RWPE1 (cell line): ENCODE measurements at places on chromosomes 4 and X.
A peak's percentile ranks its signal among the peaks of the same experiment; 100 is the strongest.

GRCh38 chrX:41553688-41554087, 106.5 kb downstream of the NYX start:
- no peak for DNase-seq

- no peak for DNase-seq
These were observed 2.6 kb downstream of the UVSSA start for GRCh38 chr4:1349359-1350168.

- DNase-seq: no peak
These were observed 80.4 kb upstream of the GPC4 start for GRCh38 chrX:133495464-133496391.

GRCh38 chrX:133985164-133985966, at the start of gene GPC3:
TSS of gene GPC3 (minus strand) at chrX:133985594.
- peak; percentile 30 for DNase-seq

DNA sequence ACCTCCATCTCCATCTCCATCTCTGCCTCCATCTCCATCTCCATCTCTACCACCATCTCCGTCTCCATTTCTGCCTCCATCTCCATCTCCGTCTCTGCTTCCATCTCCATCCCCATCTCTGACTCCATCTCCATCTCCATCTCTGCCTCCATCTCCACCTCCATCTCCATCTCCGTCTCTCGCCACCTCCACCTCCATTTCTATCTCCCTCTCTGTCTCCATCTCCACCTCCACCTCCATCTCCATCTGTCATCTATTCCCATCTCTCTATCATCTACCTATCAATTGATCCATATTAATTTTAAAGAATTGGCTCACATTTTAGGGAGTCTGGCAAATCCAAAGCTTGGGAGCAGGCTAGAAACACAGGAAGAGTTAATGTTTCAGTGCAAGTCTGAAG, 39.6 kb upstream of the CHRNA9 start:
- DNase-seq: no peak

DNA sequence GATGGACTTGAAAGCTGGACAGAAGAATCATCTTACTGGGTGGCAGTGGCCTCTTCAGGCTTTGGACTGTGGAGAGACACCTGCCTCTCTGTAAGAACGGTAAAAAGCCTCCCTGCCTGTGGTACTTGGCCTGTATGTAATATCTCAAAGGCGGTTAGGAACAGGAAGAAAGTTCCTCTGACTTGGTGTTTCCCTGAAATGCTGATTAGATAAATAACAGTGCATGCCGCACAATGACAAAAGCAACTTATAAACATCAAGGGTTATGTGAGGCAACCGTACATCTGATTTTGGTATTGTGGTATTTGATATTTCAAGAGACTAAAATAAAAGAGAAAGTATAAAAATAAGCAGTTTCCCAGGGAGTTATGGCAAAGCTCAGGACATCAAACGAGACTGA, 92.4 kb upstream of the SORBS2 start:
- no peak for DNase-seq

- DNase-seq: no peak
These were observed 32.0 kb upstream of the MTMR8 start for GRCh38 chrX:64427281-64427680.

DNA sequence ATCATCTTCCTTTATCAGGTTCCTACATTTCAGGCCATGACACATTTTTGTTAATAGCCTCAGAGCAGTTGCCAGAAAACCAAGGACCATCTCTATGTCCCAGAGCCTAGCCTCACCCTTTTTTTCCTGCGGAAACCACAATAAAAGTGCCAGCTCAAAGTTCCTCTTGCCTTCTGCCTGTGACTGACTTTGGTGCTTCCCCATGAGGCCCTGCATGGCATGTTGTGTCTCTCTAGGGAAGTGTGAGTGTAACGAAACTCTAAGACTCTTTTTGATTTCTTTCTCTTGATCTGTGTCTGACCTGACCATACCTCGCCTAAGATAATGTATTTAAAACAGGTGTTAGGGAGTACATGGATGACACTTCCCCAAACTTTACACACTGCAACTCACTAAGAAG, 642.3 kb upstream of the BOD1L1 start:
- no peak for DNase-seq

DNA sequence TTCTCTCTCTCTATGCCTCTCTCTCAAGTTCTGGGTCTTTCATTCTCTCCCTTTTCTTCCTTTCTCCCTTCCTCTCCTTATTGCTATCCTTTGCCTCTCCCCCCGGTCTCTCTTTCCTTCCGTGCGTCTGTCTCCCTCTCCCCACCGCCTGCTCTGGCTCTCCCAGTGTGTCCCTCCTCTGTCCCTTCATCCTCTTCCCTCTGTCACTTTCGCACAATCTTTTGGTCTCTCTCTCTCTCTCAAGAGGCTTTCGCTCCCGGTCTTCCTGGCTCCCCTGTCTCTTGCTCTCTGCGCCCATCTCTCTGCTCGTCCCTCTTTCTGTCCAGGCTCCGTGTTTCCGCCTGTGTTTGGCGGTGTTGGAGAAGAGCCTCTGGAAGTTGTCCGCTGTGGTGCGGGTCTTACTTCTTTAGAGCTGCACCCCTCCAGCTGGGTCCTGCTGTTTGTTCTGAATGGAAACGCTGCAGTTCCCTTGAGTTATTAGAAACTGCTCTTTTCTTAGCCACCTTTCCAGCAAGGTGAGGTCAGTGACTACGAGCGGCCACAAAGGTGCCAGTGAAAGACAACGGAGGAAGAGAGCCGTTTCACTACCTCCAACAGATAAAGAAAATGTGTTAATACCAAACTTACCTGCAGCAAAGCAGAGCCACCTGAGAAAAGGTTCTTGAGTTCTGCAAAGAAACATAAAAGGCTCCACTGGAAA, 1.1 kb downstream of the BMPR1B start:
- DNase-seq: no peak

- no peak for DNase-seq
These were observed 676.7 kb upstream of the TENM3 start for GRCh38 chr4:181566490-181566889.

DNA sequence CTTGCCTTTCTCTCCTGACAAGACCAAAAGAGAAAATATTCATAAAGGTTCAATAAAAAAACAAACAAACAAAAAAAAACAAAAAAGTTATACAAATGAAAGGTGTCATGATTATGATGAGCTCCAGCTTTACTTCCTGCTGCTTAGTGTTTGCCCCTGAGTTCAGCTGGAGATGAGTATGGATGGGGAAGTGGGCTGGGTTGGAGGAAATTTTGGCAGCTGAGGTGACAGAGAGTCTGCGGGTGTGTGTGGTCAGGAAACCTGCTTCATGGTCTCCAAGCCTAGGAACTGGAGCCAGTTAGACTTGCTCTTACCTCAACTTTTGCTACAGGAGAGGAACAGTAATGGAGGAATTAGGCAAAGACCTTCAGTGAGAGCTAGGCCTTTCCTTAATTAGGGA, 4.3 kb upstream of the CYSLTR1 start:
- DNase-seq: no peak

- no peak for DNase-seq
These were observed 48.5 kb downstream of the C4orf50 start for GRCh38 chr4:5969777-5970176.

- DNase-seq: no peak
These were observed 11.3 kb upstream of the DRP2 start for GRCh38 chrX:101208152-101208905.

DNA sequence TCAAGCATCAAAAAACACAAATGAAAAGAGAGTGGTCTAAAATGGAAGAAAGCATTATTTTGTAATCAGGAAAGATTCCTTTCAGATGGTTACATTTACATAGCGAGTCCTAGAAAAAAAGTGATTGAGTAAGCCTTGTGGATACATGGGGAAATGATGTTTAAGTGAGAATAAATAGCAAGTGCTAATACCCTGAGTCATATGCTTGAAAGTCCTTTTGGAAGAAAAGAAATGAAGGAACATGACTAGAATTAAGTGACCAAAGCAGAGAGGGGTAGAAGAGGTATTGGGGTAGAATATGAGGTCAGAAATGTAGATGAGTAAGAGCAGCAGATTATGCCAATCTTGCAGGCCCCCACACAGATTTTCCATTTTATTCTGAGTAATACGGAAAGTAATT, 814.8 kb upstream of the GRID2 start:
- no peak for DNase-seq

GRCh38 chr4:183413234-183414200, 30.9 kb upstream of the CDKN2AIP start:
- no peak for DNase-seq
